Suppressor macrophage treated with lipopolysaccharide for 4 hours (primary cell): ENCODE measurements at places on chromosomes 7 and 10.

GRCh38 chr10:104922810-104923209, 281.7 kb downstream of the SORCS3 start:
- no peak for DNase-seq

DNA sequence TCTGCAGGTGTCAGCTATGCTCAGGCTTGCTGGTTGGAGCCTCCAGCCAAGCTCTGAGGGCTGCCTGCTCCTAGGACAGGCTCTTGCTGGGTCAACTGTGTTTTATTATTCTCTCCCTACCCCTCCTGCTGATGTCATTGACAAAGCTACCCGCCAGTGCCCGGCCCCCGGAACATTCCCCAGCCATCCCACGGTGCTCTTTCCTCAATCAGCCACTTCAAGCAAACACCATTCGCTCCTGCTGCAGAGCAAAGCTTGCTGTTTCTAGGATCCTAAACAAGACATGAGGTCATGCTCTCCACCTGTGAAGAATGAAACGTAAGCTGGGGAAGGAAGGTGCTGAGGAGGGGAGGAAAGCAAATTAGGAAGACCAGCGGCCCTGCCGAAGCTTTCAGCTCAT, 2.1 kb upstream of the C10orf71 start:
- DNase-seq: no peak

DNA sequence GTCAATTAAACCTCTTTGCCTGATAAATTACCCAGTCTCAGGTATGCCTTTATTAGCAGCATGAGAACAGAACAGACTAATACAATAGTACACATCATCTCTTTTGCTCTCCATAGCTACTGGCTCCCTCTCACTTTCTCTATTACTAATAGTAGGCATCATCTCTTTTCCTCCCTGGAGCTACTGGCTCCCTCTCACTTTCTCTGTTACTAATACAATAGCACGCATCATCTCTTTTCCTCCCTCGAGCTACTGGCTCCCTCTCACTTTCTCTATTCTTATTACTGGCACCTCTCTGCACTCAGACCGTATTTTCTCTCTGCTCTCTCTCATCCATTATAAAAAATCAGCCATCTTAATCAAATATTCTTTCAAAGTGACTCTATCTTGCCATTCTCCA, 37.1 kb downstream of the SLC25A13 start:
- peak; percentile 37 for DNase-seq

DNA sequence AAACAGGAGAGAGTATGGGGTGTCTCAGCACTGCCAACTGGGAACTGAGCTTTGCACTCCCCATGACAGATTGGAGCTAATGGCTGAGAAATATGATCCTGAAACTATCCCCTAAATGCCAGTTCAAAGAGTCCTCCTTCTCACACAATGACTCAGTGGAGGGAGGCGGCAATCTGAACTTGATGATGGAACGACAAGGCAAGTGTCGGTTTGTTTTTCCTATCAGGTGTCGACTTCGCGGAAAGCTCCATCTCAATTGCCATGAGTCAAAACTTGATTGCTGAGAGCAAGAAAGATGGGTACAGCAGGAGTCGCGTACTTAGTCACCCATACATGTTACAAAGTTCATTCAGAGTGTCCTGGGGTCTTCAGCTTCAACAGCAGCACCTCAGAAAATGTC, 52.5 kb downstream of the NPY start:
- DNase-seq: no peak

DNA sequence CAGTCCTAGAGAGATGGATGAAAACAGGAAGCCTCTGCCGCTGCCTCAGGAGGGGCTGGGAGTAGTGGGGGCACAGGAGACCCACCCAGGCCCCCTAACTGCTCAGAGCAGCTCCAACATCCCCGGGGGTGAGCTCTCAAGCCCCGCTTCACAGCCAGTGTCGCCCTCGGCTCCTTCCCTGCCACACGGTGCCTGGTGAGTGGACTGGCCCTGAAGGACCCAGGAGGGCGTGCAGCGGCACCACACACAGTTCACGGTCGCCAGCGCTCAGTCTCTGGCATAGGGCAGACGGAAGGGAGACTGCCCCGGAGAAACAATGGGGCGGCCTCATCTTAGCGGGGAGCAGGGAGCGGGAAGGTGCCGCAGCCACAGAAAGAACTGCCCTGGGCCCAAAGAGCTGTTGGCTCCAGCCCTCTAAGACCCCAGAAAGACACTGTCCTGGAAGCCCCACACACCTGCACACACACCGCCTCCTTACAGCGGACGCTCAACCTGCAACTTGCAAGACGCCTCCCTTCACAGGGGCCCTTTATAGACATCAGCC, 1.2 kb downstream of the CLDN15 start:
- DNase-seq: no peak

GRCh38 chr10:31353574-31353973, 34.6 kb downstream of the ZEB1 start:
- peak; percentile 11 for DNase-seq

GRCh38 chr10:123571978-123572377, 94.2 kb upstream of the GPR26 start:
- DNase-seq: no peak

- DNase-seq: peak; percentile 21
These were observed 2.0 kb downstream of the BAZ1B start for GRCh38 chr7:73519867-73520672.

GRCh38 chr7:144738708-144739314, 97.0 kb downstream of the TPK1 start:
- DNase-seq: peak; percentile 37

GRCh38 chr10:13587391-13587790, 626 bp downstream of the PRPF18 start:
- no peak for DNase-seq

DNA sequence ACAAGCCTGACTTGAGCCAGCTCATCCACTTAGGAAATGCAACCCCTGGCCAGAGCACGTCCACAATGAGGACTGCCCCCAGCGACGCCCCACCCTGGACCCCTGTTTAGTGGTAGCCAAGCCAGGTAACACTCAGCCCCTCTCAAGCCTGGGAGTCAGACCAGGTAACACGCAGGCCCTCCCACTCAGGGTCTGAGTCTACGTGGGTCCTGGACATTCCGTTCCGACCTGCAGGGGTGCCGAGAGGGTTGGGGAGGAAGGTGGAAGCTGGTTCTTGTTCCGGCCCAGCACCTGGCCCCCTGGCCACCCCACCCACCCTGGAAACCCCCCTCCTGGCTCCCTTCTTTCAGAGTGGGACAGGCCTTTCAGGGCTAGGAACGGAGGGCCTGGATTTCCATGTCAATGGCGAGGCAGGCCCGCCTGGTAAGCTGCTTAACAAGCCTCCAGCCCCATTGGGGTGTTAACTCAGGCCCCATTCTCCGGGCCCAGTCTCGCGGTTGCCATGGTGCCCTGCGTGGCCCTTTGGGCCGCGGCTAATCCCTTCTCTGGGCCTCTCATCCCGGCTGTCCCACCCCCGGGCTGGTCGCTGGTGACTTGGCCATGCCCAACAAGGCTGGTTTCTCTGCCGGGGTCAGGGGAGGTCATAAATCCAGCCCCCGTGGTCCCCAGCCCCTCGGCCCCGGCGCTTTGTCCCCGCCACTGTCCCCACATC, 19.7 kb upstream of the LFNG start:
- DNase-seq: no peak

DNA sequence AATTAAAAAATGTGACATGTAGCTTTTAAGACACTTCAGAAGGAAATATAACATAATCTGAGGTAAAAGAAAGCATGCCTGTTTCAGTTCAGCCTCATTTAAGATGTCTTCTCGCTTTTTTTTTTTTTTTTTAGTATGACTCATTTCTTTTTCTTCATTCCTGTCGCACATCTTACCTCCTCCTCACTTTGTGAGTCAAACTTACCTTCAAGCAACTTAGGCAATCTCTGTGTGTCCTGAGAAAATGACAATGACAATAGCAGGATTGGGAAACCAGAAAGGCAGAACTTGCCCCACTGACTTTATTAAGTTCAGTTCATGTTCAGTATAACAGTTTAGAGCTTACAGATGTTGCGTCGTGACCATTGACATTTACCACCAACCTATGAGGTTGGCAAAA, 7.7 kb downstream of the PTN start:
- DNase-seq: no peak
